Lower lobe of right lung (tissue), 2 donors: ENCODE measurements at places on chromosomes 1 and 21.
A peak's percentile ranks its signal among the peaks of the same experiment; 100 is the strongest.

GRCh38 chr1:167517535-167518330 lies 596 bp downstream of the CD247 start:
- peak; percentile 47 for DNase-seq

DNA sequence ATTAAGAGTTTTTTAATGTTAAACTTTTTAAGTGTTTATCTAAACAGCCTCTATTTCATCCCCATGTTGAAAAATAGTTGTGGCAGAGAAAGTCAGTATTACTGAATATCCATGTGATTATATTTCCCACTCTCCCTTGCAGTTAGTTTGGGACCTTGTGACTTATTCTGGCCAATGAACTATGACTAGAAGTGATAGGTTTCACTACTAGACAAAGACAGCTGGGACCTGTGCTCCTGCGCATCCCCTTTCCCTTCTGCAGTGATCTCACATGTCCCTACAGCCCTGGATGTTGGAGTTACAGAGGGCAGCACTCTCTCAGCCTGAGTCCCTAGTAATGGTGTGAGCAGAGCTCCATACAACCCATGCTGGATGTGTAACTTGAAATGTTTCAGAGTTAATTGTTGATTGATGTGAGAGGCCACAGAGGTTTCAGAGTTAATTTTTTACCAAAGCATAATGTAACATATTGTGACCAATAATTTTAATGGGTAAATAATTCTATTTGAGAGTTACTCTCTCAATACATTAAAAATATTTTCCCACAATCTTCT lies 18.7 kb upstream of the SAMD13 start:
- no peak for DNase-seq

GRCh38 chr1:4027492-4028138 lies 127.5 kb upstream of the C1orf174 start:
- no peak for DNase-seq

GRCh38 chr21:37974081-37974480 lies 57.8 kb upstream of the KCNJ6 start:
- no peak for DNase-seq

- DNase-seq = no peak
Observed at GRCh38 chr1:205690122-205690756, 9.9 kb upstream of the SLC45A3 start.

DNA sequence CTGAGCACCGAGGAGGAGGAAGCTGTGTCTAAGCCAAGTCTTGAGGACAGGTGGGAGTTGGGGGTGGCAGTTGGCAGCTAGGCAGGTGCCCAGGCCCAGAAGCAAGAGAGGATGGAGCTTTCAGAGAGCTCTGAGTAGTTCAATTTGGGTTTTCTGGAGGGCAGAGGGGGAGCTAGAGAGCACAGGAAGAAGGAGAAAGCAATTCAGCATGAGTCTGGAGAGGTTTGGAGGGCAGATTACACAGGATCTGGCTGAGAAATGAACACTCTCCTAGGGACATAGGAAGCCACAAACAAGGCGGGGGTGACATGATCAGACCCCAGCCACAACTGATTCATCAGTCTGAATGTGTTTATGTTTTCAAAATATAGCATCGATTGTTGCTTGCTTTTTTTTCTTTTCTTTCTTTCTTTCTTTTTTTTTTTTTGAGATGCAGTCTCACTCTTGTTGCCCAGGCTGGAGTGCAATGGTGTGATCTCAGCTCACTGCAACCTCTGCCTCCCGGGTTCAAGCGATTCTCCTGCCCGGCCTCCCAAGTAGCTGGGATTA lies 23.8 kb downstream of the PTPRF start:
- DNase-seq = no peak

- no peak for DNase-seq
Observed at GRCh38 chr1:53737648-53738204, 1.2 kb downstream of the GLIS1 start.

DNA sequence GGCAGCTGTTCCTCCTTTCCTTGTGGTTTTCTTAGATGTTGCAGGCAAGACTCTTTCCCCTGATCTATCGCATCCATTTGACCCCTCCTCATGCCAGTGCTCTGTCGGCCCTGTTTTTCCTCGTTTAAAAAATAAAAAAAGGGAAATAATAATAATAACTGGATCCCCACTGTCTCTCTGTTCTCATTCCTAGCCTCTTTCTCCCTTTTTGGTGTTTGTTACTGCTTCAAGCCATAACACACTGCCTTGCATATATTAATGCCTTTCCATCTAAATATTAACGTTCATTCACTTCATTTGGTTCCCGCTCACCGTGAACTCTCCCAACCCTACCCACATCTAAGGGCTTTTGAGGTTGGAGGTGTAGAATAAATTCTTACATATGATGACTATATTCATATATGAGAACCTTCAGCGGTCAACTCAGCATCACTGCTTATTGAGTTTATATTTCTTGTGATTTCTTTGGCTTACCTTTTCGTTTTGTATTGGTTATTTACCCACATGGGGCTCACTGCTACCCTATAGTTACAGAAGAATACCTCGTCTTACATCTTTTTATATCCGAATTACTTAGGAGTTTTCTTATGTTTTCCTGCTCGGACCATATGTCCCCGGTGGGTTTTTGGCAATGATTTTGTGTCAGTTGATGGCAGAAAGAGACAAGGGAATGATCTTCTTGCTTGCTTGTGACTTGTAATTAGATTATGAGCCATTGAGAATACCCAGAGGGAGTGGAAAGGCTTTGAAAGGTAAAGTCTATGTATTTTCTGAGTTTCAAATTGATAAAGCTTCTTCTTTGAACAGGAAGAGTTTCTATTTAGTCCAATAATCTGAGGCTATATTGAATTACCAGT lies 805 bp downstream of the ATG4C start:
- no peak for DNase-seq

DNA sequence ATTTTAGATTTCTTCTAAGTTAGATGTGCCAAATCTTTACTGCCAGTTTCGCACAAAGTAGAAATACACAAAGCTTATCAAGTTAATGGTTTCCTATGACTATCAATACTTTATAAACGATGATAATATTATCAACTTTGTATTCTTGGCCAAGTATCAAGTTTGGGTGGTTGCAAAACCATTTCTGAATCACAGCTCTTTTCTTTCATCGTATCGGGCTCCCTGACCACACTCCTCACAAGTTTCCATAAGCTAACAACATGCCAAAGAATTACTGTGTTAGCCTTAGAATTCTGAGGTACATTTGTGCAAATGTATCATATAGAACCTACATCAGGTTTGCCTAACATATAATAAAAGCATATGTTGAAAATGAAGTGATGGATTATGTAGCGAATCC lies 311.0 kb downstream of the KCTD3 start:
- no peak for DNase-seq

DNA sequence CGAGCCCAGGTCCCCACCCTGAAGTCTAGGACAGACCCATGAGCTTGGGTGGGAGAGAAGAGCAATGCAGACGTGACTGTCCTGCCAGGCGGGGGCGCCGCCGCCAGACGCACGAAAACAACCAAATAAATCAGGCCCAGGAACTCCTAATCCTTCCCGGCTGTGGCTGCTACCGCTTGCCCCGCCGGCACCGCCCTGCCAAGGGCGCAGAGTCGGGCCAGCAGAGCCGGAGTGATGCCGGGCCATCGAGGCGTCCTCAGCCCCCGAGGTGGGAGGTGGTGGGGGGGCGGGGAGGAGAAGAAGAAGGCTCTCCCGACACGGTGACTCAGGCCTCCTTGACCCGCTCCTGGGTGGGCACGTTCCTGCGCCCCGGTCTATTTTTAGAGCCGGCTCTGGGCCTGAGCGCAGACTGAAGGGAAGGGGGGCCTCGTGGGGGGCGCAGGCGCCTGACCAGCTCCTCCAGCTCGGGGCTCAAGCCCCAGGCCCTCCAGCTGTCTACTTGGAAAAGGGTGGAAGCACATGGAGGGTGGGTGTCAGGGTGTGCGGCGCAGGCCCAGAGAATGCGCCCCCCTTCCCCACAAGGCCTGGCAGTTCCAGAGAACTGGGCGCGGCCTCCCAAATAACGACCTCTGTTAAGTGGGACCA lies 10.7 kb upstream of the COL16A1 start:
- DNase-seq = no peak

GRCh38 chr1:197471248-197471985 lies 203.4 kb downstream of the CRB1 start:
- DNase-seq = no peak

DNA sequence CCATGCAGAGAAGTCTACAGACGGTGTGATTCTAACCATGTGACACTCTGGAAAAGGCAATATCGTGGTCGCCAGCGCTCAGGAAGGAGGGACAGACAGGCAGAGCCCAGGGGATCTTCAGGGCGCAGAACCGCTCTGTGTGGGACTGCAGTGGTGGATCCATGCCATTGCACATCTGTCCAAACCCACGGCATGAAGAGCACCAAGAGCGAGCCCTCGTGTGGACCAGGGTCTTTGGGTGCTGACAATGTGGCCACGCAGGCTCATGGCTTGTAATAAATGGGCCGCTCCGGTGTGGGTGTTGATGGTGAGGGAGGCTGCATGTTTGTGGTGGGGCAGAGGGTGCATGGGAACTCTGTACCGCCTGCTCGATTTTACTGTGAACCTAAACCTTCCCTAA lies 25.3 kb upstream of the POFUT2 start:
- DNase-seq = peak; percentile 14

- DNase-seq = no peak
Observed at GRCh38 chr1:226872437-226872836, 2.0 kb downstream of the PSEN2 start.

DNA sequence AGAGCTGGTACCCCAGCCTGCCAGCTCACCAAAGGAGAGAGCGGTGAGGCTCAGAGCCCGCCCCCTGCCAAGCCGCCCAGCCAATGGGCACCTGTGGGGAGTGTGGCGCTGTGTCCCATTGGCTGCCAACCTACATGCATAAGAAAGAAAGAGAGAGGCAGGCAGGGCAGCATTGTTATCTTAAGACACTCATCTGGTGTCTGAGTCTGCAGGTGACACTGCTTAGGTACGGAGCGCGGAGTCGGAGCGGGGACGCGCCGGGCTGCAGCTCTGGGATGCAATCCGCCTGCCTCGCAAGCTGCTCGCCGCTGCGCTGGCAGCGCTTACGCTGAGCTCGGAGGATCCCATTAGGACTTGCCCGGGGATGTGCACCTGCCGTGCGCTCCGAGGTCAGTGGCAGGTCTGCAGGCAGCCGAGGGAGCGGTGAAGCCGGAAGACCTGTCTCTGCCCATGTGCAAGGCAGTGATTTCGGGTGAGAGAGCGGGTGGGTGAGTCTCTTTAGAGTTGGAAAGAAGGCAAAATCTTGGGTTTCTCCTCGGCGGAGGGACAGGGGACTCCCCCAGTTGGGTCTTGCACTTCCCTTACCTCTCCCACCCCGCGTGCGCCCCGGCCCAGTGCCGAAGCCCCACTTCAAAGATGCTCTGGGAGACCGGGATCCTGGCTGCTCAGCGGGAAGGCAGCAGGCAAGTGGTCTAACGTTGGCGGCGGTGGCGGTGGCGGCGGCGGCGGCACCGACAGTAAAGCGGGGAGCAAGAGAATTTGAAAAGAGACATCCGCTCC lies at the start of gene BRINP2:
Gene BRINP2, plus strand, starts transcription at position 203 of the 780 bp plus-strand sequence. CDS start 58,919 bp downstream, outside the sequence.
- DNase-seq = no peak

DNA sequence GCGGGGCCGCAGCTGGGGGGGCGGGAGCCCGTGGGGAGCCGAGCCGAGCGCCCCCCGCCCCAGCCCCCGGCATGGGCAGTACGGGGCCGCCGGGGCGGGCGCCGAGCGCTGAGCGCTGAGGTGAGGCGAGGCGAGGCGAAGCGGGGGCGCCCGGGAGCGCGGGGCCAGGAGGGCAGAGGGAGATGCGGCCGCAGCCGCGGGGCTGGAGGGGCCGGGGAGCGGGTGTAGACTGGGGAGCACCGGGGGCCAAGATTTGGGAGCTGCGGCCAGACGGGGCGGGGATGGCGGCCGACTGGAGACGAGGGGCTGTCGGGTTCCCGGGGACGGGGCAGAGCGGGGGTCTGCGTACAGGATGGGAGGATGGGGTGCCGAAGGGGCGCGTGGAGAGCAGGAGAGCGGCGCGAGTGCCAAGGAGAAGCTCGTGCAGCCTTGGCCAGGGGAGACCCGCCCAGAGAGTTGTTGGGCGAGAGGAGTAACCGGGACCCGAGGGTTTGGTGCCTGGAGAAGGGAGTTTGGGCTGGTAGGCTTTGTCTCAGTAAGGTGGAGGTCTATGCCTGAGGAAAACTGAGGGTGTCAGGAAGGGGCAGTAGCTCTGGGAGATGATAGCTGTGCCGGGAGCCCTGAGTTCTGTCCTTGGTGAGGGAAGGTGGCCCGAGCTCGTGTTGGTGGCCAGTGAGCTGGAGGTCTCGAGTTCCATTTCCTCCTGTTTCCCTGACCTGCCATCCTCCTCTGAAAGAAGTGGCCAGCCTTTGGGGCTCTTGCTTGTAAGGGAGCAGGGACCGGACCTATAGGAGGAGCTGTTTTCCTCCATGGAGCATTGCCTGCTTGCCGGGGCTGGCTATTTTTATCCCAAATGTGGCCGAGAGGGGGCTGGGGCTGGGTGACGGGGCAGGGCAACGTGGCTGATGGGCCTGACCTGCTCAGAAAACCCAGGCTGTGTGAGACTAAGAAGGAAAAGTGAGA lies 539 bp downstream of the ATP8B2 start:
- peak; percentile 54 for DNase-seq
